ENCODE measurements at places on chromosomes 3 and 15.

DNA sequence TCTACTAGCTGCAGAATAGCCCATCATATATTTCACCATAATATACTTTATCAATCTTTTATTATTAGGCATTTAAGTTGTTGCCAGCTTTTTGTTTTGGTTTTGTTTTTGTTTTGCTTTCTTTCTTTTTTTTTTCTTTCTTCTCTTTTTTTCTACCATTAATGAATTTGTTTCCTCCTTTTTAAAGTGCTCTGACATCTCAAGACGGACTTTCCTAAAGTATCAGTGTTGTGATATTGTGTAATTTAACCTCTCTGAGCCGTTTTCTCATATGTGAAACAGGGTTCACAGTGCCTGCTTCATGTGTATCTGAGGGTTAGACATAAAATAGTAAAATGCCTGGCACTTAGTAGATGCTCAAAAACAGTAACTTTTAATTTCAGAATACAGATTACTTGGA, 109.5 kb upstream of the IL12A start:
- DNase-seq, result no peak

DNA sequence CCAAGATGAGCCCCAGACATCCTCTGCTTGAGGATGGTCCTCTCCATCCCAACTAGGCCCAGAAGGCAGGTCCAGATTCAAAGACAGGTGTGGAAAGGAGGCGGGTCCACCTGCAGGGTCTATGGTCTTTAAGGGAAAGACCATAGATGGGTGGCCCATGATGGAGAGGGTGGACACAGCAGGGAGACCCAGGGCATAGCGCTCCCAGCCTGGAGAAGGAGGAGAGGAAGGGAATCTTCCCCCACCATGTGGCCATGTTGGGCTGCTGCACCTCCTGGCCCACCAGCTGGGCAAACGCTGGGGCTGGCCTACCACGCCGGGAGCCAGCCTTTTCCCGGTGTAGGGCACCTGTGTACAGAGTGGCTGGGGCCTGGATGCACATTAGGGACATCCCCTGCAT, 265.2 kb upstream of the TLE3 start:
- no peak for DNase-seq

- no peak for DNase-seq
These were observed 76.7 kb upstream of the DCBLD2 start for GRCh38 chr3:98978068-98978811.

DNA sequence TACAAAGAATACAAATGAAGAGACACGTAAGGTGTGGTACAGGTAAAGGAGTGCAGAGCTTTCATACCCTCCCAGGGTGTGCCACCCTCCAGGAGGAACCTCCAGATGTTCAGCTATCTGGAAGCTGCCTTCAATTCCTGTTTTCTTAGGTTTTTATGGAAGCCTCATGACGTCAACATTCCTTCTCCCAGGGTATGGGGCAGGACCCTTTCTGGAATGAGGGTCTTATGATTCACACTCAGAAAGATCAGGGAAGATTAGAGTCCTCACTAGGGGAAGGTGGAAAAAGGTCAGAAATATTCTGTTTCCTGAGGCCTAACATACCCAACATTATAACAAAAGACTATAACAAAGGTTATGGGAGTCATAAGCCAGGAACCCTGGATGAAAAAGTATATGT, 99.8 kb upstream of the PLCL2 start:
- no peak for DNase-seq

GRCh38 chr3:171535799-171536198, 75.6 kb upstream of the TNIK start:
- no peak for DNase-seq

DNA sequence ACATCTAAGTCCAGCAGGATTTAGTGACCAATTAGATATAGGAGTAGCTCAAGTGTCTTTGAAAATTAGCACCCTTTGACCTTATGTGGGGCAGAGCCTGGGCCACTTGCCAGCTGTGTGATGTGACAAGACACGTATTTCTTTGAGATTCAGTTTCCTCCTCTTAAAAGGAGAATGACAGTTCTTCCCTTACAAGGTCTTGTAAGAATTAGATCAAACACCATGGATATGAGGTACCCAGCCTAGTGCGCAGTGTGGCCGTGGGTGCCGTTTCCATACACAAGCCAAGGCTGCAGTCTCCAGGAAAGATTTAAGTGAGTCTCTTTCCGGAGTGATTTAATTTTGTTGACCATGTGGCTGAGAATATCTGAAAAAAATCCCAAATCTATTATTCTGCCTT, 46.3 kb downstream of the ARHGAP31 start:
- DNase-seq, result no peak

DNA sequence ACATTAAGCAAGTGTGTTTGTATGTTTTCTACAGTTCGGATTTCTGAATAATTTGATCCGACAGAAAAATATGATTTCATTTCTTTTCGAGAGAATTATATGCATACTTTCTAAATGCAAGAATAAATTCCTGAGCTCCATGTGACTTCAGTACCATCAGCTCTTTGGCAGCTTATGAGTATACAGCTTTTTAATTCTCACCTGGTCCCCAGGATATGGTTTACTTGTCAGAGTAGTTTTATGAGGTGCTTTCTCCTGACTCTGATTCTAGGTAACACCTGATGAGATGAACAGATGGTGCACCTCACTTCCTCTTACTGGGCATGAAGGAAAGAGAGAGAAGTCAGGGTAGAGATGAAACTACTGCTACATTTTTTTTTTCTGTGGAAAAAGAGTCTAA, 3.1 kb downstream of the HGD start:
- DNase-seq, result no peak

DNA sequence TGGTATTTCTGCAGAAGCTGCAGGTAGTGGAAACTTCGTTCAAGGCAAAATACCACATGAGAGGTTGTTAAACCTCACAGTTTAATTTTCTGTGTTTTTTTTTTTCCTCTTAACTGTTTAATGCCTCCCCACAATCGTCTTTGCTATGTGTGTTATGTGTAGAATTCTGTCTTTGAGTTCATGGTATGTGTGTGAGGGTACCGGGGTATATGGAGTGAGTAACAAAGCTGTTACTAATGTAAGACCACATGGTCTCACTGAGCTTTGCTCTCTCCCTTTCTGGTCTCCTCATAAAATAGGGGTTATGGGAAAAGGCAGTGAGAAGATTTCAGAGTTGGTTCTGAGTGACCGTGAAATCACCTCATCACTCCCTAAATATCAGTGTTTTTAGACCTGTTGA, 143.6 kb downstream of the USP13 start:
- DNase-seq, result no peak

- no peak for DNase-seq
These were observed 921.7 kb downstream of the TBL1XR1 start for GRCh38 chr3:176275538-176275937.

DNA sequence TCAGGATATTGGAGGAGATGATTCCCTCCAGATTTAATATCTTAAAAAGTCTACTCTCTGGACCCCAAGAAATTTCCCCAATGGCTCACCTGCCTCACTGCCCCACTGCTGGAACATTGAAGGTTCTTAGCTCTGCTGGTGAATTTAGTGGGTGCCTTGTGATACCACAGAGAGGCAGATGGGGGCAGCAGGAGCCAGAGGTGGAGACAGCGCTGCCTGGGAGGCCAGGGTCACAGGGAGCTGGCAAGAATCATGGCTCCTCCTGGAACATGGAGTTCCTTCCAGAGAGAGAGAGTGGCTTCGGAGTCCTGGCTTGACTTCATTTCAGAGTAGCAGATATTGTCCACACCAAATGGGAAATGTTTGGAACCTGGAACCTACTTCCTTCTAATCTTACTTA, 263.5 kb upstream of the CFAP20DC start:
- DNase-seq, result no peak

- no peak for DNase-seq
These were observed 143.3 kb upstream of the RBMS3 start for GRCh38 chr3:29137601-29138000.

- DNase-seq, result no peak
These were observed 29.6 kb downstream of the LRRC3B start for GRCh38 chr3:26652164-26652563.

- DNase-seq, result no peak
These were observed 39.1 kb downstream of the MYO9A start for GRCh38 chr15:72078887-72079286.

- DNase-seq, result no peak
These were observed 131.5 kb downstream of the TRIM42 start for GRCh38 chr3:140809316-140809715.

- no peak for DNase-seq
These were observed 315.2 kb downstream of the CLSTN2 start for GRCh38 chr3:140250010-140250855.

GRCh38 chr3:99907959-99908544, 90.4 kb downstream of the CMSS1 start:
- DNase-seq, result no peak

DNA sequence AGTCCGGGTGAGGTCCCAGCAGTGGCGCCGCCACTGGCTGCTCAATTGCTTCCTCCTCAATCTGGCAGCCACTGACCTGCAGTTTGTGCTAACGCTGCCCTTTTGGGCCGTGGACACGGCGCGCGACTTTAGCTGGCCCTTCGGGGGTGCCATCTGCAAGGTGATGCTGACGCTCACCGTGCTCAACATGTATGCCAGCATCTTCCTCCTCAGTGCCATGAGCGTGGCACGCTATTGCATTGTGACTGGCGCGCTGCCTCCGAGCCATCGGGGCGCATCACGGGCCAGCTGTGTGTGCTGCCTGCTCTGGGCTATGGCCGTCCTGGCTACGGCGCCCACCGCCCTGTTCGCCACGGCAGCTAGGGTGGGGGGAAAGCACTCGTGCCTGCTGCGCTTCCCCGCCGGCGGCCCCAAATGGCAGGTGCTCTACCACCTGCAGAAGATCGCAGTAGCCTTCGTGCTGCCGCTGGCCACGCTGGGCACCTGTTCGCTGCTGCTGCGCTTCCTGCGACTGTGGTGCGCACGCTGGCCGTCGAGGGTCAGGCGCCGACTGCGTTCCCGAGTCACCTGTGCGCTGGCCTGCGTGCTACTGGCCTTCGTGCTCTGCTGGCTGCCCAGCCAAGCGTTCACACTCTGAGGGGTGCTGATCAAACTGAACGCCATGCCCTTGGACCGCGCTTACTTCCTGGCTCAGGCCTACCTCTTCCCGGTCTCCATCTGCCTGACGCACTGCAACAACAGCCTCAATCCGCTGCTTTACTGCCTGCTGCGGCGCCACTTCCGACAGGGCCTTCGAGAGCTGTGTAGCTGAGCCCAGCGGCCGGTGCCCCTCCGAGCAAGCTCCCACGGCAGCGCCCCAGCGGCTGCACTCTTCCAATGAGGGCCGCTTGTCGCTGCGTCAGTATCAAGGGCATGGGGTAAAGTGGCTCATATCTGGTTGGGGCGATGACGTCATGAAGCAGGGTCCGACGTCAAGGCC, 20.3 kb upstream of the ADAMTS7 start:
- DNase-seq, result no peak

GRCh38 chr3:123336001-123336400, 112.9 kb downstream of the ADCY5 start:
- no peak for DNase-seq

GRCh38 chr15:63945838-63946298, 100.4 kb downstream of the DAPK2 start:
- DNase-seq, result no peak
